ENCODE measurements at places on chromosomes 6 and 20. TPM values are rescaled to one million over a fixed set of nuclear protein-coding genes. Genes with fewer than 3 reads are reported as not detected.

Gene C2
- total RNA-seq = 0.83 TPM

Gene EBF4
- total RNA-seq = 7.3 TPM

Gene PTCHD4
- total RNA-seq = 1.7 TPM

Gene RAET1L
- not detected for total RNA-seq

Gene KCNK15
- 1.0 TPM for total RNA-seq

Gene TMEM244
- not detected for total RNA-seq

Gene OR2J1
- 0.85 TPM for total RNA-seq

Gene CLDN20
- 1.8 TPM for total RNA-seq

Gene CALHM6
- 3.3 TPM for total RNA-seq

Gene TMEM170B
- 0.92 TPM for total RNA-seq

Gene TTBK1
- total RNA-seq = 10.0 TPM

Gene OPN5
- total RNA-seq = 0.46 TPM

Gene PI16
- 0.09 TPM for total RNA-seq

Gene SIRPA
- total RNA-seq = 5.3 TPM

Gene HCRTR2
- total RNA-seq = 1.7 TPM

Gene ESR1
- total RNA-seq = 0.67 TPM

Gene EDN3
- total RNA-seq = 0.27 TPM

Gene CPXM1
- total RNA-seq = 17.1 TPM

Gene LY6G6D
- not detected for total RNA-seq

Gene AKAP12
- 78.5 TPM for total RNA-seq

Gene SSR1
- 77.0 TPM for total RNA-seq

Gene CFAP61
- 0.56 TPM for total RNA-seq
